Right lung (tissue), 10 donors: ENCODE measurements at places on chromosomes 7 and 10.

- DNase-seq, result no peak
These were observed 89.2 kb downstream of the DLG5 start for GRCh38 chr10:77837248-77837924.

- no peak for DNase-seq
These were observed 10.4 kb upstream of the ITGB8 start for GRCh38 chr7:20320322-20320721.

GRCh38 chr7:136139417-136139816 is 162.3 kb upstream of the MTPN start:
- no peak for DNase-seq

DNA sequence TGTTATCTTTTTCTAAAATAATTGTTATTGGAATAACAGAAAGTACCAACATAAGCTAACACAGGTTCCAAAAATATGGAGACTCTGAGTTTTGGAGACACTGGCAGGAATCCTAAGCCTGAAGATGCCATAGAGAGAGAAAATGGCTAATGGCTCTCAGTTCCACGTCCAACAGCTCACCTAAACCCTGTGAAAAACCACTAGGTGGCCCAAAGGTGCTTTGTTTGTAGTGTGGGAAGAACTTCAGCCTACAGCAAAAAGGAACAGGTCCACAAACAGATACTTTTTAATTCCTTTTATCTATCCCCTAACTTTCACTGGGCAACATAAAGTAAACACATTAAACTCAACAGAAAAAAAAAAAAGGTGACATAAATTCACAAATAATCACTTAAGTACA is 272.3 kb downstream of the SEMA3D start:
- DNase-seq, result no peak

GRCh38 chr10:8037941-8038894 is 16.3 kb upstream of the GATA3 start:
- DNase-seq, result no peak

DNA sequence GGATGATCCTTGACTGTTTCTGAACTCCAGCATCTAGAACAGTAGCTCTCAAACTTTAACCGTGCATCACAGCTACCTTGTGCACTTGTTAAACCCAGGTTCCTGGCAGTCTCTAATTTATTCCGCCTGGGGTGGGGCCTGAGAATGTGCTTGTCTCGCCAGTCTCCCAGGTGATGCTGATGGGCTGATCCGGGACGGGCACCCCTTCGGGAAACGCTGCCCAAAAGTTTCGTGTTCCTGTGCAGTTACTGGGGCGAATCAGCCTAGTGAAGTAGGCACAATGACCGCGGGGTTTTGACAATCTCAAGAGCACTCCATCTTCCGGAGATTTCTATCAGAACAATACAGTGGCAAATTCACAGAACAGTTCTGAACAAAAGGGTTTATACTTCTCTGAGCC is 29.9 kb downstream of the ADCYAP1R1 start:
- no peak for DNase-seq

- no peak for DNase-seq
These were observed 106.7 kb upstream of the ODAD2 start for GRCh38 chr10:28105561-28105960.

GRCh38 chr7:39620486-39620885 is 2.9 kb upstream of the RALA start:
- DNase-seq, result no peak

GRCh38 chr10:34655286-34656170 is 159.6 kb downstream of the PARD3 start:
- peak; percentile 48 for DNase-seq

DNA sequence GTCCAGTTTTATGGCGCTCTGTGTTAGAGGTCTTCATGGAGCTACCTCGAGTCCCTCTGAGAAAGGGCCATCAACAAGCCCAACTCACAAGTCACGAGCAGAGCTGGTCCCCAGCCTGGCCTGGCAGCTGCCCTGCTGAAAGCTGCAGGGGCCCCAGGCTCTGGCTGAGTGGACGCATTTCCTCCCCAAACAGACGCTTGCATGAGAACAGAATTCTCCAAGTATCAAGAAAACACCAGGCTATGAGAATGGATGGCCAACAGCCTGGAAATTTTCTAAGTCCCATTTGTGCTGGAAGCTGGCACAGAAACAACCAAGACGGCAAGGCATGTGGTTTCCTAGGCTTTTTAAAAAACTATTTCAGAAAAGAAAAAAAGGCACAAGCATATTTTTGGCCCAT is 114.8 kb downstream of the FAM53B start:
- no peak for DNase-seq
